Dorsolateral prefrontal cortex (tissue), 122 donors: ENCODE measurements at places on chromosomes 6 and 20. TPM values are rescaled to one million over a fixed set of nuclear protein-coding genes. Genes with fewer than 3 reads are reported as not detected.

ADAM33 gene
- total RNA-seq, result 20.0 TPM

DNA sequence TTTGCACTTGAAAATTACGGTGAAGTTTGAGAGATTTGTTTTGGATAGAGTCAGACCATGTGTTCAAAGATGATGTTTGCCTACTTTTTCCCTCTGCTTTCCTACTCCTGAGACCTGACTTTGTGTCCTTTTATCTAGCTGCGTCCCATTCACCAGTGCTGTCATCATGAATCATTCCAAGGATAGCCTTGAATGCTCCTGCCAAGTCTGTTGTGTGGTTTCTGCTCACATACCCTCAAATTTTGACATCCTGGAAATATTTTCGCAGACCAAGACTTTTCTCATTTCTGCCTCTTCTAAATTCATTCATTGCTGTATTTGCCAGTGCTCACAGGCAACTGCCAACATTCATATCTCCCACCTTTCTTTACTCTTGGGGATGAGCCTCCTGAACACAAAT, 175.9 kb upstream of the SCGN start:
- no peak for DNase-seq

- DNase-seq, result no peak
Observed at GRCh38 chr20:56574531-56575142, 41.6 kb downstream of the FAM209B start.

ADGRF5 gene
- 13.2 TPM for total RNA-seq

OSBPL2 gene
- 63.2 TPM for total RNA-seq

GRCh38 chr6:70684794-70685493, 17.3 kb downstream of the SMAP1 start:
- DNase-seq, result no peak

DNA sequence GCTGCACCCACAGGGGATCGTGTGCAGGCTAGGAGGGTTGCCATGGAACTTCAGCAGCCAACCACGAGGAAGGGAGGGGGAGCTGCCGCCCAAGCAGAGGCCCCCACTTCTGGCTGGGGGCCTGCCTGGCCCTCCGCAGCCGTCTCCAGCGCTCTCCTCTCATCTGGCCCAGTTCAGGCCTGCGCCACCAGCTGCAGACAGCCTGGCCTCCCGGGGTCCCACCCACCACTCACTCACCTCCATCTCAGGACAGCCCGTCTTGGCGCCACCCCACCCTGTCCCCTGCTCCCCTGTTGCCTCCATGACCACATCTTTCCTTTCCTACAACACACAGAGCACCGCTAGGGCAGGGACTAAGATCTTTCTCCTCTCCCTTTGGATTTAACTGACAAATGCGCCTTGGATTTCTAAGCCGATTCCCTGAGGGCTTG, 98.7 kb downstream of the ANKRD60 start:
- DNase-seq, result no peak

RAD21L1 gene
- total RNA-seq, result 1.1 TPM

BPI gene
- total RNA-seq, result not detected

LRP11 gene
- total RNA-seq, result 65.8 TPM

PERP gene
- total RNA-seq, result 2.4 TPM

PI3 gene
- total RNA-seq, result not detected

- DNase-seq, result no peak
Observed at GRCh38 chr6:151291722-151292059, 51.9 kb downstream of the AKAP12 start.

DNA sequence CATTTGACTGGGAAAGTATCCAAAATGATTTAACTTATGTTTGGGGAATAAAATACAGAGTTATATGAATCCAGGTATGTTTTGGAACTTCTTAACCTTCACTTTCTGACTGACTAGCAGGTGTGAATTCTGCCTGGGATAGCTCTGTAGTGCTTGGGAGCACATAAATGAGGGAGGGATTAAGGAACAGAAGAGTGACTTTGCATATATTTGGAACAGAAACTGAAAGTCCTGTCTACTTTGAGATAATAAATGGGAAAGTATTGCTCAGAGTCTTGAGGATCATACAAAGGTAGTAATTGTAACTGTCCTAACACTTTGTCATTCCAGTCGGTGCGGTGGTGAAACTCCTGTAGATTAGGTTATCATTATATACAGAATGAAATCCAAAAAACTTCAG, 317.6 kb downstream of the RIMS1 start:
- no peak for DNase-seq

GRCh38 chr6:47134476-47135189, 92.5 kb upstream of the ADGRF1 start:
- no peak for DNase-seq

DNA sequence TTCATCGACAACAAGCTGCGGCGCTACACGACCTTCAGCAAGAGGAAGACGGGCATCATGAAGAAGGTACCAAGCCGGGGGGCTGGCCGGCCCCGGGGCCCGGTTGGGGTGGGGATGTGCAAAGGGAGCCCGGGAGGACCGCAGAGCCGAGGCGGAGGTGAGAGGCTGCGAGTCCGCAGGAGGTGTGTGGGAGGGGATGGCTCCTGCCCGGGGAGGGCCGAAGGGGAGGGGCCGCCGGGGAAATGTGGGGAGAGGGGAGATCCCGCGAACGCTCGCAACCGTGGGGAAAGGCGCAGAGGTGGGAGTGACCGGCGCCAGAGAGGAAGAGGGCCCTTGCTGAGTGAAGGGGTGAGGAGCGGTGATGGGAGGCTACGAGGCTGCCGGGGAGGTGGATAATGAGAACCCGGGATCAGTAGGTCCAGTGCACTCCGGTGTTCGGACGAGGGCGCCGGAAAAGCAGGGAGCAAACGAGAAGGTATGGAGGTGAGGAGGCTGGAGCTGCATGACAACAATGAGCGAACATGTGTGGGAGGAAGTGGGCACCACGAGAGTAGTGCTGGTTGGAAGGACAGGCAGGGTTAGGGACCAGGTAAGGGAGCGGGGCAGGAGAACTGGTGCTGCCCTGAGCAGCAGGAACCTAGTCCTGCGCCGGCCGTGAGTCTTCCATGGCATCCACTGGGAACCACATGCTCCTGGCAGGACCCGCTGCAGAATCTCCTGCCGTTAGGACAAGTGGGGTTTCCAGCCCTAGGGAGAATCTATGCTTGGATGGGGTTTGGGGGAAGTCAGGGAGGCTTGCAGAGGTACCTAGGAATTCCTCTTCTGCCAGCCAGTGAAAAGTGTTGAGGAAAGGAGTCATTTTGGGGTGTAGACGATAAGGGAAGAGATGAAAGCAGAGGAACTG, 1.3 kb downstream of the SRF start:
- peak; percentile 41 for DNase-seq

DNA sequence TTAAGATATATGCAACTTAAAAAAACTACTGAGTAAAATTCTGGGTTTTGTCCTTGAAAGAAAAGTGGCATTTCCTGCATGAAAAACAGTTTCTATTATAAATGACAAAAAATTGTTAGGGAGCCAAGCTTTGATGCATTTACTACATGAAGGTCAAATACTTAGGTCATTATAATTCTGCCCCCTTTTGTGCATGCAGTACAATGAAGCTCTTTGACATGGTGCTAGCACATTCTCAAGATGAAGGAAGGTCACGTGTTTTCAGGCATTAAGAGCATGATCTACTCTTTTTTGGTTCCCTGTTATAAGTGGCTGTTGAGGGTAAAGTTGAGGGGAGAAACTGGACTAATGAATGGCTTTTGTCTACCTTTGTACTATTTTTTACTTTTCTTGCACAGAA, 72.7 kb downstream of the FOXO3 start:
- DNase-seq, result no peak

- no peak for DNase-seq
Observed at GRCh38 chr20:45067087-45067486, 33.8 kb downstream of the KCNS1 start.

DNA sequence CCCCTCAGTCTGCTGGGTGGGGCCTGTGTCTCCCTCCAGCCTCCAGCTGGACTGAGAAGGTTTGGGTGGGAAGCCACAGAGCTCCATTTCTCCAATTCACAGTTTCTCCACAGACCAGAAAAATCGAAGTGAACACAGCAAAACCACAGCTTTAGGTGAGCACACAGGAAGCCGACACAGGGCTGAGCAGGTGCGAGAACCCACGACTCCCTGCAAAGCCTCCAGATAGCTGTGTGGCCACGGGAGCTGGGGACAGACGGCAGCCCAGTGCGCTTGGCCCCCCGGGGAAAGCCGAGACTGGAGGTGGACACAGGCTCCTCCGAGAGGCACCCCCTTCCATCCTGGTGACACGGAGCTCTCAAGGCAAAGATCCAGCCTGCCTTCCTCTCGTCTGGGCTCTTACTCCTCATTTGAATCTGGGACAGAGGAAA, 29.0 kb upstream of the MPC1 start:
- no peak for DNase-seq

ZSCAN31 gene
- total RNA-seq, result 15.5 TPM

DNA sequence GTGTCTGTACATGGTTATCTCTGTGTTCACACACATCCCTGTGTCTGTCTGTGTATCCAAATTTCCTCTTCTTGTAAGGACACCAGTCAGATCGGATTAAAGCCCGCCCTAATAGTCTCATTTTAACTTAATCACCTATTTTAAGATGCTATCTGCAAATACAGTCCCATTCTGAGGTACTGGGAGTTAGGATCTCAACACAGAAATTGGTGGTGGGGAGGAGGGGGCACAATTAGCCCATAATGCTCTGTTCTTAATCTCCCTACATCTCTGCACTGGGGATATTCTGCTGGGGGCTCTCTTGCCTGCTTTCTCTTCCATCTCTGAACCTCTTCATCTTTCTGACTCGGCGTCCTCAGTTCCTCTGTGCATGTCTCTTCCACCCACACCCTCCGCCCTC, 320.7 kb downstream of the CDC5L start:
- DNase-seq, result no peak
